ENCODE measurements at places on chromosomes 13 and 19.

DNA sequence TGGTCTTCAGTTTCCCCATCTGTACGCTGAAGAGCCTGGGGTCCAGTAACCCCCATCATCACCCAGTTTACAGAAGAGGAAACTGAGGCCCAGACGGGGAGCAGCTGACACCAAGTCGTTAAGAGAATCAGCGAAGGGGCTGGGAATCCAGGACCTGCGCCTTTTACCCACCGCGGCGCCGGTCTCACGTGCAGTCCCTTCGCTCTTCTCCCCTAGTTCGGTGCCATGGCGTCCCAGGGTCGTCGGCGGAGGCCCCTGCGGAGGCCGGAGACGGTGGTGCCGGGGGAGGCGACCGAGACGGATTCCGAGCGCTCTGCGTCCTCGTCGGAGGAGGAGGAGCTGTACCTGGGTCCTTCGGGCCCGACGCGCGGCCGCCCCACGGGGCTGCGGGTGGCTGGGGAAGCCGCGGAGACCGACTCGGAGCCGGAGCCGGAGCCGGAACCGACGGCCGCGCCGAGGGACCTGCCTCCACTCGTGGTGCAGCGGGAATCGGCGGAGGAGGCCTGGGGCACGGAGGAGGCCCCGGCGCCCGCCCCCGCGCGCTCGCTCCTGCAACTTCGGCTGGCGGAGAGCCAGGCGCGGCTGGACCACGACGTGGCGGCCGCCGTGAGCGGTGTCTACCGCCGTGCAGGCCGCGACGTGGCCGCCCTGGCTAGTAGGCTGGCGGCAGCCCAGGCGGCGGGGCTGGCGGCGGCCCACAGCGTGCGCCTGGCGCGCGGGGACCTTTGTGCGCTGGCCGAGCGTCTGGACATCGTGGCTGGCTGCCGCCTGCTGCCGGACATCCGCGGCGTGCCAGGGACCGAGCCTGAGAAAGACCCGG lies 698 bp downstream of the BLOC1S3 start:
- DNase-seq: no peak

GRCh38 chr13:41383386-41383785 lies 72.3 kb downstream of the NAA16 start:
- no peak for DNase-seq

GRCh38 chr13:110538632-110539031 lies 22.9 kb downstream of the RAB20 start:
- DNase-seq: peak; percentile 96

DNA sequence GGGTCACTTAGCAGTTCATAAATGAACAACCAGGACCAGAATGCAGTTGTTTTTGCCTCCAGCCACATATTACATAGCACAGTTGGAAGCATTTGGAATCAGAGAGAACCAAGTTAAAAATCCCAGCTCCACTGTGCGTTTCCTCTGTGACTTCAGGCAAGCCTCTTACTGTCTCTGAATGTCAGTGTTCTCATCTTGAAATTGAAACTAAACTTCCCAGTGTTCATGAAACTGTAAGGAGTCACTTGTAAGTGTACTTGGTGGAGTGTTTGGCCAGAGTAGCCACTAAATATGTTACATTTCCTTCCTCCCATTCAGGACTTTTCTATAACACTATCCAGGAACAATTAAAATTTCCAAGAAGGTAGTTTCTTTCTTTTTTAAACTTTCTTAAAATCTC lies 276.8 kb downstream of the KCNRG start:
- no peak for DNase-seq

- no peak for DNase-seq
Observed at GRCh38 chr13:95477187-95477586, 75.3 kb upstream of the CLDN10 start.

DNA sequence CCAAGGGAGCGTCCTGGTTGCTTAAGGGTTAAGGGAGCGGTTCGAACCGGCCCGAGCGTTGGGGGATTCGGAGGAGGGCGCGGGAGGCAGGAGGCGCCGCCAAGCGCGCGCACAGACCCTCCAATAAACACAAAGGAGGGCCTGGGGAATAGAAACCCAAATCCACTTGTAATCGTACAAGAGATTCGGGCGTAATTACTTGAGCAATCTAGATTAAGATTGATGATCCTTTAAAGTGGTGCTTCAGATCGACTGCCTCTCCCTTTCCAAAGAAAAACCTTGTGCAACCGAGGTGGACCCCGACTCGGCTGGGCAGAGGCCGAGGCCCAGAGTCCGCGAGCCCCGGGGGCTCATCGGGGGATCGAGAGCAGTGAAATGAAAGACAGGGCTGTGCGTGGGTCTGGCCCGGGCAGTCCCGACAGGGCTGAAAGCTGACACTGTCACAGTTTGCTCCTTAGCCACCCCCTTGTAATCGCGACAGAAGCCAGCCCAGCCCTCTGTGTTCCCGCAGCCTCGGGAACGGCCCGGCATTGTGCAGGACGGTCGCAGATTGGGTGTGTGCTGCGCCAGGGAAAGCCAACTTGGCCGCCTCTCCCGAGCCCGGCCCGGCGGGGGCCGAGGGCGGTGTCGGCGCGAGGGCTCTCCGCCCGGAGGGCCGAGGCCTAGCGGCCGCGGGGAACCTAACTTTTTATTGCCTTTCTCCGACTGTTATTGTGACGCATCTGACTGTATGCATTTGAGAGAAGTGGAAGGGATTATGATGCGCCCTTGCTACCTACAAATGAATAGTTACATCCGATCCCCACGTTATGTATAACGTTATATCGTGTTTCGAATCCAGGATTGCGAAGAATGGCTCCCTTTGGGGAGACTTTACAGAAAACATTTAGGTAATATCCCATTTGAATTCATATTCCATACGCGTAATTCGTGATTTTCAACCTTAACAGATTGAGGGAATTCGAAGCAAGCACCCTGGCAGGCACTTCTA lies 5.5 kb downstream of the MAB21L1 start:
- DNase-seq: peak; percentile 78

DNA sequence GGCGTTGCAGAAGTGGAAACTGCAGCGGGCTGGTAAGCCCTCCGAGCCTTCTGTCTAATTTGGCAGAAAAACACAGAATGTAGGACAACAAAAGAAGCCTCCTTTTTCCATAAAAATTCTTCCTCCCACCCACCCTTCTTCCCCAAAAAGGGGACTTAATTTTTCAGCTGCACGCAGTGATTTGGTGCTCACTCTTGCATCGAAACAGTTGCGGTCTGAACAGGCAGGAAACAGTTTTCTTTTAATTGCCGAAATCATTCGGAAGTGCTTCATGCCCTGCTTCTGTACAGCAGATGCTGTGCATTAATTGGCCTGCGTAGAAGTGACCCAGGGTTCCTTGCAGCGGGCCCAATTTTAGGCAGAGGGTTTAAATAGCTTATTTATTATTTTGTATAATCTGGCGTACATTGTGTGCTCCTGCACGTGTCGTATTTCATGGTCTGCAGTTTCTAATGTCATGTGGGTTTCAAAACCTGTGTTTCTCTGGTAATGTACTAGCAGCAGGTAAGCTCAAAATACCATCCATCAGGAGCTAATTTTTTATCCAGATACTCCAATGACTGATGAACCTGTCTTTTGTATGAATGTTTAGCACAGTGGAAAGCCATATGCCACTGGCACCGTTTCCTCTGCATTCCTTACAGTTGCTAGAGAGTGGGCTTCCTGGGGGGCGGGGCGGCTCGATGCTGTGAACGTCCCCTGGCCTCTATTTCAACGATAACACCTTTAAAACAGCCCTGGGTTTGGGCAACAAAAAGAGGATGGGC lies 66.6 kb downstream of the GGACT start:
- no peak for DNase-seq

DNA sequence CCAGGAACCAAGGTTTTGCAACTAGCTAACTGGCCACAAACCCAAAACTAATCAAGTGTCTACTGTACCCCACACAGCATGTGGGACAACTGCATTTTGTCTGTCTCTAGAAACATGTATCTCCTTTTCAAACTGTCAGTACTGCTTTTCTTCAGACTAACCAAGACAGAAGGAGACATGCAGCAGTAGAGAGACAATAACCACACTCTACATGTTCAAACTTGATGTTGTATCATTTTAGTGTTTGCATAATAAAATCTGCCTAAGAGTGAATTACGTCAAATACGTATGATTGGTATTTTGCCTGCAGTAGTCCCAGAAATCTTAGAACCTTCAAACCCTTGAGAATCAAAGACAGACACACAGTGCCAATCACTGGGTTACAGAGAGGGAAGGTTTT lies 22.0 kb upstream of the FREM2 start:
- no peak for DNase-seq
